Activated naive CD4-positive, alpha-beta T cell treated with anti-CD3 and anti-CD28 coated beads, Interleukin-2, amount 50 U/mL, for 16 hours (primary cell): ENCODE measurements at places on chromosomes 5 and 9.

GRCh38 chr9:38362852-38363588 lies 29.5 kb upstream of the ALDH1B1 start:
- no peak for DNase-seq

DNA sequence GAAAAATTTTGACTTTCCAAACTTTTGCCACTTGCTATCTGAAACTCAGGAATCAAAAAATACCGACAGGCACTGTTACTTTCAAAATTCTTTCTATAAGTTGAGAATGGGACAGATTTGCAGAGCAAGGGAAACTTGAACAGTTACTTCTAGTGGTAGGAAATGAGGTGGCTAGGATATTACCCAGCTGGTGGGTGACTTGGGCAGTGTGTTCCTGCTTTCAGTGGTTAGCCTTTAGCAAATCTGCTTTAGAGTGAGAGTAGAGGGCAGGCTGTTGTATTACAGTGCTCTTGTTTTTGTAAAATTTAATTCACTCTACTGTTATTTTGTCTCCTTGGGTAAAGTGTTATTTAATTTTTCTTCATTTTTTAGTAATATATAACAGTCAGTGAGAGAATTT lies 40.2 kb upstream of the ROPN1L start:
- no peak for DNase-seq

- DNase-seq: no peak
These were observed 125.3 kb upstream of the DAPK1 start for GRCh38 chr9:87372356-87372851.

DNA sequence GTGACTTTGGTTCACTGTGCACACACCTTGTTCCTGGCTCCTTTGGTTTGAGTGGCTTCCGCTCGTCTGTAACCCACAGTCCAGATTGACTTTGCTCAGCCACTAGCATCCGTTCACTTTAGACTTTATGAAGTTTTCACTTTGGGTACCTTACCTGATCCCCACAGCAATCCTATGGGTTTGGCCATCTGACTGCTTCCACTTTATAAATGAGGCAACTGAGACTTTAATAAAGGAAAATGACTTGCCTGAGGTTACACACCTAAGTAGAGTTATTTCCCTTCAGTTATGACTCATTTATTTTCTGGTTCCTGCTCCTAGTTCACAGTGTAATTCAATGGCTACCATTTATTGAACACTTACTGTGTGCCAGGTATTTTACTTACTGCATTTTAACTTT lies 94.2 kb upstream of the SAP30L start:
- DNase-seq: no peak

- DNase-seq: no peak
These were observed 118.9 kb upstream of the CCDC180 start for GRCh38 chr9:97188545-97188944.
